ENCODE measurements at places on chromosomes 3 and 15. TPM values are rescaled to one million over a fixed set of nuclear protein-coding genes. Genes with fewer than 3 reads are reported as not detected.

SLC6A6 gene
- 28.1 TPM for total RNA-seq

DNA sequence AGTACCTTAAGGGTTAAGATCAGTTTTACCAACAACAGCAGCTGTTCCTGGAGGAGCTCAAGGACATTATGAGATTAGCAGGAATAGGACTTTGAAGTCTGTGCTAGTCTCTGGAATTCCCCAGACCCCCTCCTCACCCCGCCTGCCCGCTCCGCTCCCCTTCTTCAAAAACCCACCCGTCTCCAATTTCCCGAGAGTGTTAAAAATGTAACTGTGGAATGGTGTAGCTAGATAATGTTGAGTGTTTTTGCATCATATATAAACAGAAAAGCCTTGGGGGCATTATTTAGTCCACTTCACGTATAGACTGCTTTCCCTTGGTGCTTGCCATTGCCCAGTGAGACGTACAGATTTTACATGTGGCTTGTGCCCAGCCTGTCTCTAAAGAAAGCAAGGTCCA is 65.0 kb upstream of the SEMA6D start:
- DNase-seq = no peak
- peaks cover 10% of the 10 kb centered on the region for H3K4me1 ChIP-seq
- peak overlapping the region; percentile 2 for H3K27ac ChIP-seq
- no peaks in the 10 kb centered on the region for H3K36me3 ChIP-seq

C15orf62 gene
- 1.8 TPM for total RNA-seq

DNA sequence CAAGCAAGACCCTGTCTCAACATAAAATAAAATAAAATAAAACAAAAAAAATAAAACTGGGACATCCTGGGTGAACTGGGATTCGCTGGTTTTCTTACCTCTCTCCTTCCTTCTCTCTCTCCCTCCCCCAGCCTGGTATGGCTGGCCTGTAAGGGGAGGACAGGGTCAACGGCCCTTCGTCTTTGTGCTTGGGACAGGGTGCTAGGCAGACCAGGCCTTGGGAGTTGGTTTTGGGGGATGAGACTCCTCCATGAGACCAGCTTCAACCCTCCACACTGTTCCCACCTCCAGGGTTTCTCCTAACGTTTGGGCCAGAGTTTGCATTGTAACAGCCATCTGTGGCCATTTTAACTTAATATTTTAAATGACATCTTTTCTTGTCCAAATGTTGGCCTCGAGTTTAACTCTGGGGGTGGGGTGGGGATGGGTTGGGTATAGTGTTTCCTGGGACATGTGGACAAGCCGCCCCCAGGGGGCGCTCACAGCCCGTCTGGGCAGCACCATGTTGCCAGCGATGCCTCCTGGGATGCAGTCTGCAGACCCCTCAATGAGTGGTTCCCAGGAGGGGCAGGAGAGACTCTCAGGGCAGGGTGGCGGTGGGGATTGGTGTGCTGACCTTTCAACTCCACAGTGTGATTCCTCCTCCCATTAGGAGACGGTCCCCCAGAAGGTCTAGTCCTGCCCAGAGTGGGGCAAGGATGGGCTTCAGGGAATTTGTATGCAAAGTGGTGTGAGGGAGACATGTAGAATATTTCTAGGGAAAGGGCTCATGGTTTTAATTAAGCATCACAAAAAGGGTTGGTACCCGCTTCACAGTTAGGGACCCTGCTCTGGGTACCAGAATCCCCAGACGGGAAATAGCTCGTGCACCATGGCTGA is 37.7 kb upstream of the LCTL start:
- H3K27ac ChIP-seq = no peak overlapping the region
- H3K36me3 ChIP-seq = no peaks in the 10 kb centered on the region
- H3K4me1 ChIP-seq = no peaks in the 10 kb centered on the region
- peak; percentile 61 for DNase-seq

DNA sequence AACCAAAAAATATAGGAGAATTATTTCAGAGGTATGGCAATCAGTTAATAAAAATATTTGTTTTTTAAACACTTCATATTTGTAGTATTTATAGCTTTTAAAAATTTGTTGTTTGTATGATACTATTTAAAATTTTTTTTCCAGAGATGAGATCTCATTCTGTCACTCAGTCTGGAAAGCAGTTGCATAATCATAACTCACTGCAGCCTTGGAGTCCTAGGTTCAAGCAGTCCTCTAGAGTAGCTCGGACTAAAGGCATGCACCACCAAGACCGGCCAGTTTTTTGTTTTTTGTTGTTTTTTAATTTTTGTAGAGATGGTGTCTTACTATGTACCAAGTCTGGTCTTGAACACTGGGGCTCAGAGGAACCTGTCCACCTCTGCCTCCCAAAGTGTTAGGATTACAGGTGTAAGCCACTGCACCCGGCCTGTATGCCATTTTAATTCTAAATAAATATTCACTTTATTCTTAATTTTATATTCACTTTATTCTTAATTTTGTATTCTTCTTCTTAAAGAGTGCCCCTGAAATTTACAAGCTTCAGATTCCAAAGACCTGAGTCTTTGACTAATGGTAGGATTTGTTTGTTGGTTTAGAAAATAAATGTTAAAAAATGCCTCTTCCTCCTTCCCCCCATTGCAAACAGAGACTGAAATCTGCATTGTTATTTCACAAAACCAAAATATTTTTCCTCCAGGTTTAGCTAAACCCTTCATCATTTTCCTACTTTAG is 9.4 kb downstream of the TGFBR2 start:
- H3K27ac ChIP-seq = peak overlapping the region; percentile 59
- H3K4me3 ChIP-seq = no peak overlapping the region
- H3K4me1 ChIP-seq = peaks cover 22% of the 10 kb centered on the region
- peaks cover 15% of the 10 kb centered on the region for H3K36me3 ChIP-seq

VWA5B2 gene
- 67.9 TPM for total RNA-seq

GRCh38 chr15:63939531-63940130 is 105.9 kb upstream of the HERC1 start:
- no peaks in the 10 kb centered on the region for H3K36me3 ChIP-seq
- H3K27me3 ChIP-seq = no peaks in the 10 kb centered on the region
- H3K4me1 ChIP-seq = no peaks in the 10 kb centered on the region
- H3K4me3 ChIP-seq = no peak overlapping the region

FRMD4B gene
- 39.1 TPM for total RNA-seq

GRCh38 chr3:186200726-186201125 is 91.8 kb upstream of the ETV5 start:
- H3K36me3 ChIP-seq = no peaks in the 10 kb centered on the region
- no peak for DNase-seq
- no peak overlapping the region for H3K27ac ChIP-seq
- peaks cover 18% of the 10 kb centered on the region for H3K27me3 ChIP-seq

ST3GAL6 gene
- total RNA-seq = 49.2 TPM

DNA sequence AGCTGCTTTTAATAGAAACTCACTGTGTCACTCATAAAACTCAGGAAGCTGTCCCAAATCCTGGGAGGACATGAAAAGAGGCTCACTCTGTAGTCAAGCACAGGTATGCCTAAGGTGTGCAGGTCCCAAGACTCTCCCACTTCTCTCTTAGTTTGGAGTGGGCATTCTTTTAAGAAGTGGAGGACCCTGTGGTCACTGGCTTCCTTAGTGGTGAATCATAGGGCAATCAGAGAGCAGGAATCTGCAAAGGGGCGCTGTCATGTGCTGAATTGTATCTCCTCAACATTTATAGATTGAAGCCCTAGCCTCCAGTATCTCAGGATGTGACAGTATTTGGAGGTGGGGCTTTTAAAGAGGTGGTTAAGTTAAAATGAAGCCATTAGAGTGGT is 47.2 kb upstream of the ZBTB38 start:
- no peak for DNase-seq
- H3K4me1 ChIP-seq = peaks cover 31% of the 10 kb centered on the region
- no peak overlapping the region for H3K4me3 ChIP-seq
- no peak overlapping the region for H3K27ac ChIP-seq
- H3K36me3 ChIP-seq = peaks cover 10% of the 10 kb centered on the region
- no peaks in the 10 kb centered on the region for H3K27me3 ChIP-seq
